ENCODE measurements at places on chromosomes 16 and 17. TPM values are rescaled to one million over a fixed set of nuclear protein-coding genes. Genes with fewer than 3 reads are reported as not detected.

The GRAP gene
- total RNA-seq: 9.6 TPM

The ENPP7 gene
- not detected for total RNA-seq

DNA sequence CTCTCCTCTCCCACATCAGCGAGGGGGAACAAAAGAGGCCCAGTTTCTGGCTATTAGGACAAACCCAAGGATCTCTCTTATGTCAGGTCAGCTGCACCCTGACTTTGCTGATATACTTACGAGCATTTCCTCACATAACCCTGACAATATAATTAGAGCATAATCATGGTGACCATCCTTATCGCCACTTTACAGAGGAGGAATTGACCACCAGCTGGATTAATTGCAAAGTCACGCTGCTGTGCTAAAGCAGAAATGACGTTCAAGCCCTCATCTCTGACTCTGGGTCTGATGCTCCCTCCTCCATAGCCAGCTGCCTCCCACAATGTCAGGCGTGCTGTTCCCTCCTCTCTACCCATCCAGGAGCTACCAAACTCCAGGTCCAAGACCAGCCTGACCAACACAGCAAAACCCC is 42.6 kb downstream of the TRARG1 start:
- no peak for DNase-seq

DNA sequence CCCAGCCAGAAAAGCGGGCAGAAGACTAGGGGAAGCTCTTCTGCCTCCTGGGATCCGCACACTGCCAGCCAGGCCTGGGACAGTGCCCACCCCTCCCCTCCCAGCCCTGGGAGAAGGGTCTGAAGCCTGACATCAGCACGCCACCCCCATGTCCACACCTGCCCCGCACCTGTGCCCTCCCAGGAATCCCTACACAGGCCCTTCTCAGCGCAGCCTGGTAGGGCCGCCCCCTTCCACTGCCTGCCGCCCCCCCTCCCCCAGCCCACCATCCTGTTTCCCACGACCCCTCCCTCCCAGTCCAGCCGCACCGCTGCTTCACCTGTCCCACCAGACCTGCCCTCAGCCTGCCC is 10.6 kb downstream of the ENPP7 start:
- no peak for DNase-seq

GRCh38 chr17:29390851-29391631 is 878 bp downstream of the TAOK1 start:
- DNase-seq: peak; percentile 25
